ENCODE measurements at places on chromosomes 4 and X.

- DNase-seq: no peak
Measured at GRCh38 chrX:44216171-44216570, 127.3 kb downstream of the EFHC2 start.

DNA sequence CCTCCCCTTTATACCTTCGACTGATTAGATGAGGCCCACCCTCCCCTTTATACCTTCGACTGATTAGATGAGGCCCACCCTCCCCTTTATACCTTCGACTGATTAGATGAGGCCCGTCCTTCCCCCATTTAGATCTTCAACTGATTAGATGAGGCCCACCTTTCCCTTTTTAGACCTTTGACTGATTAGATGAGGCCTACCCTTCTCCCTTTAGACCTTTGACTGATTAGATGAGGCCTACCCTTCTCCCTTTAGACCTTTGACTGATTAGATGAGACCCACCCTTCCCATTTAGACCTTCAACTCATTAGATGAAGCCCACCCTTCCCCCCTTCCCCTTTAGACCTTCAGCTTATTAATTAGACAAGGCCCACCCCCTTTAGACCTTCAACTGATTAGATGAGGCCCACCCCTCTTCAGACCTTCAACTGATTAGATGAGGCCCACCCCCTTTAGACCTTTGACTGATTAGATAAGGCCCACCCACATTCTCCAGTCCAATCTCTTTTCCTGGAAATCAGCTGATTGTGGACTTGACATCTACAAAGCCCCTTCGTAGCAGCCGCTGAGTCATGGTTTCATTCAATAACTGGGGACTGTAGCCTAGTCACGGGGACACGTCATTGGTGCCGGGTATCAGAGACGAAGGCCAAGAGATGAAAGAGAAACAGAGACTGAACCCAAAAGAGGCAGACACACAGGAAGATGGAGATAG, 28.8 kb upstream of the IL3RA start:
- DNase-seq: no peak

DNA sequence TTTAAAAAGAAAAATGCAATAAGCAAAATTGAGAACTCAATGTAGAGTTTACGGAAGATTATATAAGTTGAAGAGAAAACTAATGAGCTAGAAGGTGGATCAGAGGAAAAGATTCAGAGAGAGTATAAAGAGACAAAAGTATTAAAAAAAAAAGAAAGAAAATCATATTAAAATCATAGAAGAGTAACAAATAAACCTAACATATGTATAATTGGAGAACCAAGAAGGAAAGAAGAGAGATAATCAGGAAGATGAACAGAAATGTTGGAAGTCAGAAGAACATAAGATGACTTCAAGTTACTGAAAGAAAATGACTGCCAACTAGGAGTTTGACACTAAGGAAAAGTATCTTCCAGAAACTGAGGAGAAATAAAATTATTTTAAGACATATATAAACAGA, 34.3 kb upstream of the ANTXR2 start:
- no peak for DNase-seq

GRCh38 chrX:68646421-68646820, 1.0 kb upstream of the STARD8 start:
- no peak for DNase-seq
